ENCODE measurements at places on chromosomes 2 and 18. TPM values are rescaled to one million over a fixed set of nuclear protein-coding genes. Genes with fewer than 3 reads are reported as not detected.

RAB31 gene
- 64.1 TPM for total RNA-seq

PAX8 gene
- total RNA-seq: 0.65 TPM

GPR75 gene
- total RNA-seq: 2.7 TPM

SLC9A4 gene
- total RNA-seq: not detected

NETO1 gene
- 0.74 TPM for total RNA-seq

HOXD11 gene
- 7.8 TPM for total RNA-seq

ALPP gene
- not detected for total RNA-seq

HES6 gene
- 1.2 TPM for total RNA-seq

TEKT4 gene
- not detected for total RNA-seq

CD8B gene
- not detected for total RNA-seq

CAB39 gene
- 81.5 TPM for total RNA-seq

Measured in smooth muscle cell of the umbilical artery (primary cell).